A549 treated with Hydrocortisone at 1 μM for 4 hours (cell line): ENCODE measurements at places on chromosomes 2 and 18. TPM values are rescaled to one million over a fixed set of nuclear protein-coding genes. Genes with fewer than 3 reads are reported as not detected.

DTNA gene
- total RNA-seq: 0.15 to 0.45 TPM (median 0.29 TPM) in 5 replicates

RMDN2 gene
- total RNA-seq: 3.8 to 5.6 TPM (median 5.2 TPM) in 5 replicates

NAT8 gene
- total RNA-seq: not detected in 5 replicates

TUBB6 gene
- total RNA-seq: 191 to 219 TPM (median 200 TPM) in 5 replicates

YES1 gene
- 16.6 to 32.6 TPM (median 21.2 TPM) in 5 replicates for total RNA-seq

NFE2L2 gene
- 37.2 to 46.5 TPM (median 37.9 TPM) in 5 replicates for total RNA-seq

CD207 gene
- total RNA-seq: not detected in 5 replicates
